ENCODE measurements at places on chromosomes 13 and 19.

DNA sequence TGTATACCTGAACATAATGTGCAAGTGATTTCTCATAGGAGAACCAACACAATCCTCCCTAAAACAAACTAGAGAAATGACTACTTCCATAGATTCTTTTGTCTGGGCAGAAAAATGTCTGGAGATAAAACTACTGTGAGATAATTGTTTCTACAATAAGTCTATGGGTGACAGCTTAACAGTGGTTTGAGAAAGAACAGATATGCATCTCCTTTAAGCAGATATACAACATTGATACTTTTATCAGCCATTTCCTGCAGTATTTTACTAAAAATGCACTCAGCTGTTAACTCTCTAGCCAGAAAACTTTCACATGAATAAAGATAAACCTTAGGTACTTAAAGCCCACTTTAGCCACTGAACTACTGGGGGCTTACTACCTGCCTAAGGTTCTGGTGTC is 1132.4 kb downstream of the EFNB2 start:
- DNase-seq = no peak

DNA sequence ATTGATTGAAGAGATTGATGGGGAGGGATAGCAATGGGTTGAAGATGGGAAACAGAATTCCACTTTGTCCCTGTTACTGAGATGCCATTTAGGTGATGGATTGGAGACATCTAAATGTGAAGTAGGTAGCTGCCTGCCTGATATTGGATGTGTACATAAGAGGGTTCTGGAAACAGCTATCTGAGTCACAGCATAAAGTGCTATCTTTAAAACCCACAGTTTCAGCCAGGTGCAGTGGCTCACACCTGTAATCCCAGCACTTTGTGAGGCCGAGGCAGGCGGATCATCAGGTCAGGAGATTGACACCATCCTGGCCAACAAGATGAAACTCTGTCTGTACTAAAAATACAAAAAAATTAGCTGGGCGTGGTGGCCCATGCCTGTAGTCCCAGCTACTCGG is 72.6 kb downstream of the DNAJC3 start:
- no peak for DNase-seq

DNA sequence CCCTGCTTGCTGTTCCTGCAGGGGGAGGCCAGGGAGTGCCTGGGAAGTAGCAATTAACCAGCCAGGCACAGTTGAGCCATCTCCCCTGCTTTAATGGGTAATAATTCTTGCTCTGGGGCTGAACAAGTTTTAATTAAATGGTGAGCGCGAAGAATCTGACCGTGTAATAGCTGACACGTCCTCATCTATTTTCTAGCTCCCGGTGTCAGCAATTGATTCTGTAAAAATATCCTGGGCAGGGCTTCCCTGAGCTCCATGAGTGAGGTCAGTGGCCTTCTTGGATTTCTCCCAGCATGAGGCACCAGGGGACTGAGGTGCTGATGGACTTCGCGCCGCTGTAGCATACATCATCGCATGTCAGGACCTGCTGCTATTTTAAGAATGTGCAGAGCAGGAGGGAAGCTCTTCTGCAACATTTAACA is 26.9 kb downstream of the SIPA1L3 start:
- peak; percentile 82 for DNase-seq

GRCh38 chr13:46160471-46161066 is 21.4 kb downstream of the LCP1 start:
- DNase-seq = peak; percentile 63

- DNase-seq = peak; percentile 49
Observed at GRCh38 chr13:41942462-41943094, 18.3 kb downstream of the VWA8 start.

All from fibroblast of skin of back (primary cell).